NCI-H187 (cell line): ENCODE measurements at places on chromosomes 7 and 10.
A peak's percentile ranks its signal among the peaks of the same experiment; 100 is the strongest.

- no peak for DNase-seq
Measured at GRCh38 chr10:88045096-88045495, 181.7 kb downstream of the PTEN start.

DNA sequence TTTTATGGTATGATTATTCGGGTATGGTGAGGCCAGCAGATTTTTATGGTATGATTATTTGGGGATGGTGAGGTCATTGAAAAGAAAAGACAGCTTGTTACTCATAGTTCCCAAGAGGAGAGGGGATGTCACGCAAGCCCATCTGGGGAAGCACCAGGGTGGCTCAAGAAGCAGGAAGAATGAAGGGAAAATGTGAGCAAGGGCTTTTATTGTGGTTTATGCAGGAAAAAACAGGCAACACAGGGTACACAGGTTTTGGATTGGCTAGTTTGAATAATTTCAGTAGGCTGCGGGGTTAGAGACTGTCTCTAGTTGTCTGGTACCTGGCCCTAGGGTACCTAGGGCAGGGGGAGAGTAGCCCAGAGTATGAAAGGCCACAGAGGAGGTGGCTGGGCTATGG lies 26.8 kb upstream of the DGKI start:
- no peak for DNase-seq

DNA sequence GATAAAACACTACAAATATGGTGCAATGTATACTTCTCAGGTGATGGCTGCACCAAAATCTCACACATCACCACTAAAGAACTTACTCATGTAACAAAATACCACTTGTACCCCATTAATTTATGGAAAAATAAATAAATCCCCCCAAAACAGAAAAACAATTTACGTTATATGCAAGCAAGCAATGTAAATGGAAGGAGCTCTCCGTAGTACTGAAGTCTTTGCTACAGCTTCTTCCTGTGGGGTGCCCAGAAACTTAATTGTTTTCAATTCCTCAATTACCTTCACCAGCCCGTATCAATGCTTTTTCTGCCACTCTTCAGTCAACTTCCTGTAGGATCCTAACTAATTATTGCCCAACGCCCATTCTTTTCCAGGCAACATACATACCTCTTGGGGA lies 138.1 kb downstream of the RELN start:
- DNase-seq, result no peak

- DNase-seq, result no peak
Measured at GRCh38 chr7:54904130-54904529, 114.7 kb upstream of the EGFR start.

- no peak for DNase-seq
Measured at GRCh38 chr7:100965723-100966541, 3.4 kb upstream of the MUC12 start.

- no peak for DNase-seq
Measured at GRCh38 chr10:122078326-122078725, 89.4 kb downstream of the TACC2 start.

DNA sequence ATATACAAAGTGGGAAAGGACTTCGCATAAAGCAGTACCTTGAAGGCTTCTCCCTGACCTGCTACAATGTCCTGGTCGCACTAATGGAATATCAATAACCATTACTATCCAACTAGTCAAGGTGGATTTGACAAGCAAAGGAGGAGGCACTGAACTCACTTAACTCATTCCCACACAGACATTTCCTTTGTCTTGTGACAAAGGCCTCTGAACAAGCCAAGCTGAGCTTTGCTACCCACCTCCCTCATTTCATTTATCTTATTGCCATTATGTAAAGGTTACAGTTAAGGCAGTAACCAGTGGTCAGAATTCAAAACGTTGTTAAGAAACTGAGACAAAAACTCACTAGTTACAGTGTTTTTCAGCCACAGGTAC lies 7.3 kb downstream of the ELMO1 start:
- DNase-seq, result no peak

DNA sequence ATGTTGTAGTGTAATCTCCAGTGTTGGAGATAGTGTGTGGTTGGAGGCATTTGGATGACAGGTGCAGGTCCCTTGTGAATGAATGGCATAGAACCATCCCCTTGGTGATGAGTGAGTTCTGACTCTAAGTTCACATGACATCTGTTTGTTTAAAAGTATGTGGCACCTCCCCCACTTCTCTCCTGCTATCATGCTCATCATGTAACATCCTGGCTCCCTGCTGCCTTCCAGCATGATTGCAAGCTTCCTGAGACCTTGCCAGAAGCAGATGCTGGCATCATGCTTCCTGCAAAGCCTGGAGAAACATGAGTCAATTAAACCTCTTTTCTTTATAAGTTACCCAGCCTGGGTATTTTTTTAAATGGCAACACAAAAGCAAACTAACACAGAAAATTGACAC lies 499.0 kb upstream of the SEMA3D start:
- DNase-seq, result no peak

GRCh38 chr10:32411797-32412498 lies 34.0 kb upstream of the CCDC7 start:
- no peak for DNase-seq

DNA sequence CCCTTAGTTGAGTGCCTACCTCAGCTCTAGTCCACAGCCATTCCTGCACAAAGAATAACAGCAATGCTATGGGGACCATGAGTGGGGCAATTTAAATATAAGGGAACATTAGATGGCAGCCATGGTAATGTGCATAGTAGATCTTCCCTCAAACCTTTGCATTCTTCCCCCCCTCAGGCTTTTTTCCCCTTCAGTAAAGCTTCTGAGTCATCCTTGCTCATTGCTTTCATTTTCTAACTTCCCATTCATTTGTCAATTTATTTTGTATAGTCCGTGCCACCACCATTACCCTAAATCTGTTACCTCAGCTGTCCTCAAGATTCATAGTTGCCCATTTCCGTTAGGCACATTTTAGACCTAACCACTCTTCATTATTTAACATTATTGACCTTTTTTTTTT lies 10.7 kb downstream of the HECTD2 start:
- no peak for DNase-seq

DNA sequence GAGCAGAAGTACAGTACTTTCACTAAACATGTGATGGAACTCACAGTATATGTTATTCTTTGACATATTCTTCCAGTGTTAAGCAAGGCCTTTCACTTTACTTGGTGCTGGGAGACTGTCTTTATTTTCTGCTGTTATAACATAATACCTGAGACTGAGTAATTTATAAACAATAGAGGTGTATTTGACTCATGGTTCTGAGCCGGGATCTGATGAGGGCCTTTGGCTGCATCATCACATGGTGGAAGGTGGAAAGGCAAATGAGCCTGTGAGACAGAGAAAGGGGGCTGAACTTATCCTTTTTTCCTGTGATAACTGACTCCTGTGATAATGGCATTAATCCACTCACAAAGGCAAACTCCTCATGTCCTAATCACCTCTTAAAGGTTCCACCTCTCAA lies 1.4 kb downstream of the SUPV3L1 start:
- DNase-seq, result no peak

- no peak for DNase-seq
Measured at GRCh38 chr7:33823913-33824312, 81.4 kb upstream of the BMPER start.

DNA sequence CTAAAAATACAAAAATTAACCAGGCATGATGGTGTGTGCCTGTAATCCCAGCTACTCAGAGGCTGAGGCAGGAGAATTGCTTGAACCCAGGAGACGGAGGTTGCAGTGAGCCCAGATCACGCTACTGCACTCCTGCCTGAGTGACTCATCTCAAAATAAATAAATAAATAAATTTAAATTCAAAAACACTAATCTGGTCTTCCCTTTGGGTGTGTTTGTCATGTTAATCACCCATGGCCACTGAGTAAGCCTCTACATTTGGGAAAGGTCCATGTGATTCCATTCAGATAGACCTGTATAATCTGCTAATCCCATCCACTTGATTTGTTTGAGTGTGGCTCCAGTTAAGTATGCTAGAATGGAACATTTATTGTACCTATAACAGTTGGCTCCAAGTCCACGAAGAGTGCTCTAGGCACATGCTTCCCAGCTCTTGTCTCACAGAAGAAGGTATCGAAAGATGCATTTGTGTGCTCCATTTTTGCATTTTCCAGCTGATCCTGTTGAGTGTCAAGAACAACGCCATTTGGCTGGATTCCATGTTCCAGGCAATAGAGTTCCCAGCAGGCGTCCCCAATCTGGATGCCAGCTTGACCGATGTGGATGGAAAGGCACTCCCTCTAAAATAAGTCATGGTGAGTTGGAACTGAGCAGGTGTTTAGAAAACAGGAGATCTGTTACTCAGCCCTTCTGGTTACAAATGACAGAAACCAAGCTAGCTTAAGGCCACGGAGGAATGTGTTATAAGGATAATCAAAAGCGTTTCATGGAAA lies 4.0 kb downstream of the TUBAL3 start:
- peak; percentile 34 for DNase-seq

GRCh38 chr7:78218876-78219275 lies 420.3 kb downstream of the PHTF2 start:
- no peak for DNase-seq

DNA sequence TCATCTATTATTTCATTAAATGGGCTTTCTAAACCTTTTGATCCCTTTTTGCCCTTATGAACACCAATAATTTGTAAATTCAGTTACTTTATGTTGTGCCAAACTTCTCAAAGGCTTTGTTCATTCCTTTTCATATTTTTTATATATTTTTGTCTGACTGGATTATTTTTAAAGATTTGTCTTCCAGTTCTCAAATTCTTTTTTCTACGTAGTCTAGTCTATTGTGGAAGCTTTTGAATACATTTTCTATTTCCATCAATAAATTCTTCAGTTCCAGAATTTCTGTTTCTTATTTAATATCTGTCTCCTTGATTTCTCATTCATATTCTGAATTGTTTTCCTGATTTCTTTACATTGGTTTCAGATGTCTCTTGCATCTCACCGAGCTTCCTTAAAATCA lies 108.2 kb downstream of the CTNNA3 start:
- DNase-seq, result no peak

DNA sequence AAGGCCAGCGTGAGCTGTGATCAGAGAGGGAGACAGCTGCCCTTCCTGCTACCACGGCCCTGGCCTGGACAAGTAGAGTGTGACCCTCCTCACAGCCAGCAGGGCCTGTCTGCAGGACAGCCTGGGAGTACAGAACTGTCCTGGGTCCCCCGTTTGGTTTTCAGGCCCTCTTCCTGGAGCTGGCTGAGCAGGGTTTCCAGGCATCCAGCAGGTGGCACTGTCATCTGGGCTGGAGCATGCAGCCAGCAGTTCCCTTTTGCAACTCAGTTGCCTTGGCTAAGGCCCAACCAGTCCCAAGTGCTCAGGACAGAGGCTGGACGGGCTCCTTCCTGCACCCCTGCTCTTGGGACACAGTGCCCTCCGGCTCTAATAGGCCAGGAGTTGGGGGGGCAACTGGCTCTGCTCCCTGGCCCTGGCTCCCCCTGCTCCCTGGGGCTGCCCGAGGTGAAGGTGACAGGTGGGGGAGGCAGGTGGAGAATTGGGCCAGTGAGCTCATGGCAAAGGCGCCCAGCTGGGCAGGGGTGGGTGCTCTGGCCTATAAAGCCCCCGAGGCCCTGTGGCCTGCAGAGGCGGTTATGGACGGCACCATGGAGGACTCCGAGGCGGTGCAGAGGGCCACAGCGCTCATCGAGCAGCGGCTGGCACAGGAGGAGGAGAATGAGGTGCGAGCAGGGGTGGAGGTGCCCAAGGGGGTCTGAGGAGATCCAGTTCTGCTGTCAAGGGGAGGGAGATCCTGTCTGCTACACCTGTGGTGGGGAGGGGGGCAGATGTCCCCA lies at the start of gene ANKRD2:
Gene ANKRD2, plus strand, starts transcription at position 566 of the 776 bp plus-strand sequence. Its CDS starts 10 bp downstream, at position 576.
- no peak for DNase-seq

GRCh38 chr10:89097226-89097625 lies 106.6 kb downstream of the FAS start:
- no peak for DNase-seq

- no peak for DNase-seq
Measured at GRCh38 chr7:24241206-24241605, 42.8 kb upstream of the NPY start.
